ENCODE measurements at places on chromosomes 13 and 19.
A peak's percentile ranks its signal among the peaks of the same experiment; 100 is the strongest.

- DNase-seq, result peak; percentile 55
These were observed 979 bp downstream of the AKAP8 start for GRCh38 chr19:15378534-15379082.

GRCh38 chr13:99307648-99308339 lies 595 bp upstream of the GPR183 start:
- DNase-seq, result no peak

DNA sequence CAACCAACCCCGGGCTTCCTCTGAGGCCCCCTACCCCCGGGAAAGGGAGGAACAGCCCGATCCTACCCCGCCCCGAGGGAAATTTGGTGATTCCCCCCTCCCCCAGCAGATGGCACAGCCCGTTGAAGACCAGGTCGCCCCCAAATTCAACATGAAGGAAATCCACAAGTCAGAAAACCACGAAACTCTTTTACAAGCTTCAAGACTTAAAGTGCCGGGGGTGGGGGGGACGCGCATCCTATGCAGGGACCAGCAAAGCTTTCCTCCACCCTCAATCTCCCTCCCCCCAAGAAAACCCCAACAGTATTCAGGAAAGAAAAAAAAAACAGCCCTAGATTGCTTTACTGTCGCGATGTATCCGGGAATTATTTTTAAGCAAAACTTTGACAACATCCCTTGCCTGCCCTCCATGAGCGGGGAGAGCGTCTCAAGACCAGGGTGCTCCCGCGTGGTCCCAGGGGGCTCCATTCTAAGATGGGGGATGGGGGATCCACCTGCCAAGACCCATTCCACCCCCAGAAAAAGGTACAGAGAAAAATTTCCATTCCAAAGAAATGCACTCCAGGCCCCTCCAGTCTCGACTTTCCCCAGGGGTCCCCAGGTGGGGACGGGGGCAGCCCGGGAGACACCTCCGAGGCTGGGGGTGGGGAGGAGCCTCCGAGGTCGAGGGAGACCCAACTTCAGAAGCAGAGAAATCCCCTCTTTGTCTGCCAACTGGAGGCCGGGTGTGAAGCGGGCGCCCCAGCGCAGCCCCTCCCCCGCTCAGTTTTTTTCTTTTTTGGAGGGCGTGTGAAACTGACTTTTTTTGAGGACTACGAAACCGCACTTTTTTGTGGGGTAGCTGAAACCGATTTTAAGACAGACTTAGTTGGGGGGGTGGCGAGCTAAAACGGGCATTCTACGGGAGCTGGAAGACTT lies 1.5 kb downstream of the TCF3 start:
- DNase-seq, result no peak

GRCh38 chr19:45348367-45349125 lies 8.0 kb downstream of the KLC3 start:
- DNase-seq, result no peak

DNA sequence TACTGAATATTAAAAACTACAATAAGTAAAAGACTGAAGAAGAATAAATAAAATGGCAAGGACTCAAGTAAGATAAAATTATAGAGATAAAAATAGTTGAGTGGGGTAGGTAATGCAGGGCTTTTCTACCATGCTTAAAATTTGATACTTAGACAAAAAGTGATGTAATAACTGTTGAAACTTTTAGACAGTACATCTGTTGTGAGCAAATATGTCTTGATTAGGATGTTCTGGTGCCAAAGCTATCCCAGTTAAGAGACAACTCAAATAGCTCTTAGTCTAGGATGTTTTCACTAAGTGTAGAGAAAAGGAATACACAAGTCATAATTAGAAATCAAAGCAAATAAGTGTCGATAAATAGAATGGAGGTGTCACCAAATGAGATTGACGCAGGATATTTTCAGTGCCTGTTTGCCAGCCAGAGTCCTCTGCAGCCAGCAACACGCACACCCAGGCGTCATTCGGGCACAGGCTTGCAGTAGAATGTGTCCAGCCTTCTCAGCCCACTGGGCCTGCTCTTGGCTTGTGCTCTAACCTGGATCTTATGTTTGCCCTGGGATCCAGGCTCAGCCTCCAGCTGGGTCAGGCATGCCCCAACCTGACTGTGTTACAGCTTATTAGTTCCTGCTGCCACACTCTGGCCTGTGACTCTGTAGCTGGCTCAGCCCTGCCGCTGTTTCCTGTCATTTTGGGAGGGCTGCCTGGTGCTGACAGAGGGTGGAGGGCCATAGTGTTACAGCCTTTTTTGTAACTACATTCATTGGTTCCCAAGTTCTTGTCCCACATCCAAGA lies 766.2 kb downstream of the PCDH17 start:
- DNase-seq, result no peak

GRCh38 chr13:101749584-101749983 lies 297.1 kb downstream of the ITGBL1 start:
- DNase-seq, result no peak

GRCh38 chr13:30071969-30072817 lies 221.8 kb upstream of the UBL3 start:
- DNase-seq, result no peak

DNA sequence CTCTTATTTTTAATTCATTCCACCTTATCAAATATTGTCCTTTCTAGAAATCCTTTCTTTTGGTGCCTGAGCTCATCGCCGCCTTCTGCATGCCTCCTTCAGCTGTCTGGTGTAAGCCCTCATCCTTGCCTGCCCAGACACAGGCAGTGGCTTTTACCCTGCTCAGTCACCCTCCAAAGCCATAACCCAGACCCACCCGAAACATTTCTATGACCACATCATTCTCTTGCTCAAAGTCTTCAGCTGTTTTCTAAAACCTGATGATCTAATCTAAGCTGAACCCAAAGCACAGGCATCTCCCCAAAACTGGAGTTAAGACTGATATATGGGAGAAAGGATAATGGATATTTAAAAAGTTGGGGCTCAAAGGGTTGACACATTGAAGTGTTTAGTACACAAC lies 753.7 kb upstream of the SGCG start:
- DNase-seq, result no peak

DNA sequence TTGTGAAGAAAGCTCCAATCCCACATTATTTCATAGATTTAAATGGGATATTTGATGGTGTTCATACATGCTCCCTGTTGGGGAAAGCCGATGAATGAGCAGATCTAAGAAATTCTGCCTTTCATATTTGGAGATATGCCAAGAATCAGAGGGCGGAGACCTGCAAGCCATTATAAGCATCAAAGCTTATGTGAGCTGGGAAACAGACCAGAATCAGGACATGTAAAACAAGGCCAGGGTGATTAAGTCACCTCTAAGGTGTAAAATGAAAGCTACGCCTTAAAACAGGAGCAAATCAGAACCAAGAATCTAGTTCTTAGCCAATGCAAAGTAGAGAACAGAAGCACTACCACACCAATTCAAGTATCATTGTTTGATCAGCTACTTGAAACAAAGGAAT lies 392.4 kb downstream of the DCT start:
- DNase-seq, result no peak

DNA sequence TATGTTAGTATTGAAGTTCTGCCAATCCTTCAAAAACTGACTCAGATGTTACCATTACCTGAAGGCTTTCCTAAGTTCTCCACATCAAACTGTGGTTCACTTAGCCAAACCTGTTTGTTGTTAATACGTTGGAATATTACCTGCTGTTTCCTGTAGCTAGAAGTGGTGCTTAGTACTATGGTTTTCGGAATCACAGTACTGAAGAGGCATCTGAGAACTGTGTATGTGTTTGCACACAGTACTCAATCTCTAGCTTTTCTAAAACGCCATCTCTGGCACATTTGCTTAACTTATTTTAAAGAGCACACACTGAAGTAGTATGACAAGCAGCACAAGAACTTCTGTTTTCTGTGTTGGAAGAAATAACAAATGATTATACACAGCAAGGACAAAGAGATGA lies 248.2 kb downstream of the SHISA2 start:
- DNase-seq, result no peak

- DNase-seq, result no peak
These were observed 1.3 kb downstream of the KLK6 start for GRCh38 chr19:50967929-50968715.

DNA sequence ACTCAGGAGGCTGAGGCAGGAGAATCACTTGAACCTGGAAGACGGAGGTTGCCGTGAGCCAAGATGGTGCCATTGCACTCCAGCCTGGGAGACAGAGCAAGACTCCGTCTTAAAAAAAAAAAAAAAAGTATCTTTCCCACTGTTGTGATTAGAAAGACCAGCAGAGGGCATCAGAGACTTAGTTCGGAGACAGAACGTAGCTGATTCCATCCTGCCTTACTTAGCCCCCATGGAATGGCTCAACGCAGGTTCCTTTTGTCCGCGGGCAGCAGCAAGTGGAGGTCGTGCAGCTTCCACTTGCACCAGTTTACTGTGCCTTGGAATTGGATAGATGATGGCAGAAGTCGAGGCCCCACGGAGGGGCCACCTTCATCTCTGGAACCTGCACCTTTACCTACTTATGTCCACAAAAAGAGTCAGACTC lies 8.1 kb downstream of the TIMM29 start:
- peak; percentile 76 for DNase-seq

DNA sequence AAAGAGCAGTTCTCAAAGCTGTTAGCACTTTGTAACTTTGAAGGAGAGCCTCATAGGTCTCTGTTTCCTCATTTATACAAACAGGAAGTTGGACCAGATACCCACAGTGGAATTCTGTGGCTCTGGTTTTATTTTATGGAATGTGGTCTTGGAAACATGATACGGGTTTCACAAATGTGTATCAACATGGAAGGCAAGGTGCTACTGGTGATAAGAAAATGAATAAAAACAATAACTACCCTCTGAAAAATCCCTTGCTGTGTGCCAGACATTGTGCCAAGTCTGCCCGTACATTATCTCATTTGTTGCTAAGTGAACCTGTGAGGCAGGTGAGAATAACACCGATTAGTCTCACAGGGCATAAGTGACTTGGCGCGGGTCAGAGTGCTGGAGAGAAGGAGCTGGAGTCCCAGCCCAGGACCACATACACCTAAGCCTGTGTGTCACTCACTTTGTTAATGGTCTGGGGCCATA lies 45.0 kb upstream of the RNF113B start:
- no peak for DNase-seq

DNA sequence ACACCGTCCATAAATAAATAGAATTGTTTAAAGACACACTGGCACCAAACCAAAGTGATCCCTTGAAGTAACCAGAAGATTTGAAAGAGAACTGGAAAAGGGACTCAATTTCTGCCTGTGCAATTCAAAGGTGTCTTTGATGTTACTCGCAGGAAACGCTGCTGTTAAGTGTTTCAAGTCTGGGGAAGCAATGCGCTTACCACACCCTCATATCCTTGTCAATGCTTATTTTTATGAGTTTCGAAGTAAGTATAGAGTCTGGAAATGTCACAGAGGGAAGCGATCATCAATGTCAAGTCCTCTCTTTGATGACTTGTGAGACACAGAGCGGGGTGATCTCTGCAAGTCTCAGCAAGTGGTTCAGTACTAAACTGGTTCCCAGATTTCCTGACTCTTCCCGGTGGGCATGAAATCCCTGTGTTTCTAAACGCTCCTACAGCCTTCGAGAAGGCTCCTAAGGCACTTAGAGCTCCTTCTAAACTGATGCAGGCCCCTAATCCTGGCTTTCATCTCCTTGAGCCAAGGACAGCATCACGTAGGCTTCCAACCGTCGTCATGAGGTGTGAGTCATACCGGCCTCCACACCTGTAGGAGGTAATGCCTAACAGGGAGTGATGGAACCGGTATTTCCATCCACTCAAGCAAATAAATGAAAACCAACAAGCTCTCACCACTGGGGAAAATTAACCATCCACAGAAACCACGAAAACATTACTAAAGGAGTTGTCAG lies 22.8 kb downstream of the SYDE1 start:
- DNase-seq, result no peak

DNA sequence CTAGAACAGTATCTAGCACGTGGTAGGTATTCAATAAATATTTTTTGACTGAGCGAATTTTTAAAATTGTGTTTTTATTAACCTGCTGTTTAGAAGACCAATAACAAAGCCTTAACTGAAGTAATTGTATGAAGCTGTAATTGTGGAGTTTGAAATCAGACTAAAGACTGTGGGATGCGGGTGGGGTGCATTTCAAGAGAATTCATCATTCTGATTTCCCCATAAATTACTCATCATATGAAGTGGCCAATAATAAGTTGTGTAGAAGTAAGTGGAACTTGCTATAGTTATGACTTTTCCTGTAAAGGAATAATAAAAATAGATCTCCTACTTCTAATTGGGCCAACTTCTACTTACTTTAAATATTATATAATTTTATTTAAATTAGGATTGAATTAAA lies 449.3 kb downstream of the PCDH9 start:
- no peak for DNase-seq

DNA sequence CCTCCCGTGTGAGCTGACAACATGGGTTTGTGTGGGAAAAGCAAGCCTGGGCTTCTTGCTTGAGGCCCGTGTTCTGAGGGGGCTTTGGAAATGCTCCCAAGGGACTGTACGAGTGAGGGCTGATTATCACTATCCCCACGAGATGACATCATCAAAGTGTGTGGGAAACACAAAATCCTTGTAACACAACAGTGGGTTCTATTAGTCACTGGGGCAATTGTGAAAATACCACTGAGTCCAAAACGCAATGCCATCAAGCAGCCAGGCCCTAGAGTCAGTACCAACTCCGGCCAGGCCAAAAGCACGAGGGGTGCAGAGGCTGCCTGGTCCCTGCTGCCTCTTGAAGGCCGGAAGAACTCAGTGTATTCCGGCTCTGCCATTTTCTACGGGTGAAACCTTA lies 29.6 kb downstream of the CAPS start:
- DNase-seq, result no peak

GRCh38 chr13:98345107-98345935 lies 168.3 kb upstream of the RNF113B start:
- no peak for DNase-seq

DNA sequence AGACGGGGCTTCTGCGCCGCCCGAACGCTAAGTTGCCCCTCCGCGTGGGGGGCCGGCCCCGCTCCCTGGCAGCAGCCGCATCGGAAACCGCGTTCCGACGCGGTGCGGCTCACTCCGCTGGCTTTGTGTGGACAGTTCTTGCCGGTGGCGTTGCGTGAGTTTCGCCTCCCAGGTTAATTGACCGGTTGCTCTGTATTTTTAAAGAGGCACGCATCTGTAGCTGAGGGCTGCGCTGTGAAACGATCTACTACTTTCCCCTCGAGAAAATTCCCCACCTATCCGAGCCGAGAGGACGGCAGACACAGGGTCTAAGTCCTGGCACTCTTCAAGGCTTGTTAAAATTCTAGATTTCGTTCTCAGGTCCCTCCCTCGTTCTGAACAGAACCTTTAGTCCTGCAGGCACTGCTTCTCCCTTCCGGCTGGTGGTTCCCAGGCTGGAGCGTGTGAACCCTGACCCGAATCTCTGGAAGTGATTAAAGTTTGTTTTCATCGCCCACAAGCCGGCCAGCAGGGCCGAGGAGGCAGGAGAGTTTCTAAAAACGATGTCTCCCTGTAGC lies 933 bp downstream of the ARHGEF7 start:
- peak; percentile 47 for DNase-seq

- DNase-seq, result no peak
These were observed 827.5 kb upstream of the PCDH20 start for GRCh38 chr13:62243106-62243505.

GRCh38 chr19:38547421-38547820 lies 70.3 kb downstream of the MAP4K1 start:
- DNase-seq, result no peak

DNA sequence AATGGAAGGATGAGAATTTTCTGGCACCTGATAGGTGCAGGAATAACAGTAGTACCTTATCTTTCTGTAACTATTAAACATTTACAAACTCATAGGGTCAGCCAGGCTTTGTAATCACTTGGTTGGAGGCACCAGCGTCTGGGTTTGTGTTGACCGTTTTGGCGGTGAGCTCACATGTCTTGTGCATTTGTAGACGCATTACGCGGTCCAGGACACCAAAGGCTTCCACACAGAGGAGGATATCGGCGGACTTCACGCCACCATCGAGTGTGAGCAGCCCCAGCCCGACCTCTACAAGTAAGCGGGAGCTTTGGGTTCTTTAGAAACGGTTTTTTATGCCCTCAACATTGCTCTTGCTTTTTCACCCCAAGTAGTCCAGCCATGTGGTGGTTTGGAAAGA lies 129.3 kb downstream of the ATP11A start:
- DNase-seq, result no peak

All from HuH-7 (cell line).